RPMI7951 (cell line): ENCODE measurements at places on chromosomes 12 and 14. TPM values are rescaled to one million over a fixed set of nuclear protein-coding genes. Genes with fewer than 3 reads are reported as not detected.

GRCh38 chr12:99436584-99436983, 211.0 kb upstream of the GARIN6 start:
- DNase-seq = no peak

DNA sequence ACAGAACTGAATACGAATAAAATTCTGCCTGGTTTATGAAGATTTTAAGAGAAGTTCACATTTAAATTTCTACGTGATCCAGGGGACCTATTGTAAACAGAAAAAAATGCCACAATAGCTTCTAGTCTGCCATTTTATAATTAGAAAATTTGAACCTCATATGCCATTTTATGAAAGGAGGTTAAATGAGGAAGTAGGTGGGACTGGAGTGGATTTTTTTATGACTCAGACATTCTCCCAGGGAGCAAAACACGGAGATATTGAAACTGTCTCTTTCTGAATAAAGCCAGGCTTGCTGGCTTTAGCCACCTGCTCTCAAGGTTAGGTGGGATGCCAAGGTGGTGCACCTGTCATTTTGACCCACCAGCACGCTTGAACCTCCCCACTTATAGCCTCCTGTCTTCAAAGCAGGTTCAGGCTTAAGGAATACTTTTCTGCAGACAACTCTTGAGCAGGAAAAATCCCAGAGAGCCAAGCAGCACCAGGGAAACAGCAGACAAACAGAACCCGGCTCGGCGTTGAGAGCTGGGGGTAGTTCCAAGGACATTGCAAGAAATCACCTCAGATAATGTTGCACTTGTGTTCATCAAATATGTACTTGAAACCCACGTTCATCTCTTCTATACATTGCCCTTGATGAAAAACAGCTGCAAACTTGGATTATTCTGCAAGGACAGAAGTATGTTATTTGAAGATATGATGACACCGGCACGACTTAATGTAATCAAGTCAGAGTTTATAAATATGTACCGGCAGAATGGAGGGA, 203.7 kb downstream of the PPM1H start:
- peak; percentile 75 for DNase-seq

GRCh38 chr14:104689109-104689880, at the start of gene INF2:
Gene INF2, plus strand, starts transcription at chr14:104689618. Its CDS starts 11,748 bp downstream, at chr14:104701366.
- DNase-seq = peak; percentile 63

- DNase-seq = no peak
Measured at GRCh38 chr12:90979019-90979418, 24.0 kb upstream of the CCER1 start.

DNA sequence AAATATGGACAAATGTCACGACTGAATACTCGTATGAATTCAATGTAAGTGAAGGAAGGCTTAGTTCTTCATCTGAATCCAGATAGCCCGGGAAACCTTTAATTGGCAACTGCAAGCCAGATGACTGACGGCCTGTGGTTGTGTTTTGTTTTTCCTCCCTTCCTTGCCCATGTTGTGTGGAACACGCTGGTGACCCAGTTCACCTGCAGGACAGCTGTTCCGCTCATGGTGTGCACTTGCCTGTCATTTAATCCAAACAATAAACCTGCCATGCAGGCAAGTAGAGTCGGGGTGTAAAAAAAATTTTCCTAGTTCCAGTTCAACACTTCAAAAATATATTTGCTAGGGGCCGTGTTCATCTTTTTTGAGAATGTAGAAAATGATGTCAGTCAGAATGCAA, 88.0 kb downstream of the TMEM132D start:
- no peak for DNase-seq

- DNase-seq = peak; percentile 35
Measured at GRCh38 chr14:69612014-69612782, 802 bp downstream of the SUSD6 start.

- DNase-seq = no peak
Measured at GRCh38 chr12:969821-970220, 20.3 kb upstream of the RAD52 start.

DNA sequence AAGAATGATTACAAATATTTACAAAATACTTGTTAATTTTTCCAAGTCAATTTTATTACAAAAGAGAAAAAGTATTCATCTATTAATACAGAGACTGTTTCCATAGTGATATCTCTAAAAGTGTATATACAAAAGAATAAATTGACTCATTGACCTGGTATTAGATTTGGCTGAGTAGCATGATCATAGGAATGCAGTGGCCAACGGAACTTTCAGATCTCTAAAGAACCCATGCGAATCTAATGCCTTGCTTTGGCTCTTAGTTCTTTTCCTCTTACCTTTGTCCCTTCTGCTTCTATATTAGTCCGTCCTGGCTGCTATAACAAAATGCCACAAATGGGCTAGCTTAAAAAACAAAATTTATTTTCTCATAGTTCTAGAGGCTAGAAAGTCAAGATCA, 717.8 kb downstream of the TMTC2 start:
- no peak for DNase-seq

GRCh38 chr12:79085106-79085682, 220.6 kb downstream of the SYT1 start:
- no peak for DNase-seq

- no peak for DNase-seq
Measured at GRCh38 chr12:41339784-41340183, 151.7 kb downstream of the PDZRN4 start.

GRCh38 chr12:22802883-22803630, 178.1 kb downstream of the ETNK1 start:
- no peak for DNase-seq

- no peak for DNase-seq
Measured at GRCh38 chr14:83096092-83096491, 1562.4 kb upstream of the SEL1L start.

DNA sequence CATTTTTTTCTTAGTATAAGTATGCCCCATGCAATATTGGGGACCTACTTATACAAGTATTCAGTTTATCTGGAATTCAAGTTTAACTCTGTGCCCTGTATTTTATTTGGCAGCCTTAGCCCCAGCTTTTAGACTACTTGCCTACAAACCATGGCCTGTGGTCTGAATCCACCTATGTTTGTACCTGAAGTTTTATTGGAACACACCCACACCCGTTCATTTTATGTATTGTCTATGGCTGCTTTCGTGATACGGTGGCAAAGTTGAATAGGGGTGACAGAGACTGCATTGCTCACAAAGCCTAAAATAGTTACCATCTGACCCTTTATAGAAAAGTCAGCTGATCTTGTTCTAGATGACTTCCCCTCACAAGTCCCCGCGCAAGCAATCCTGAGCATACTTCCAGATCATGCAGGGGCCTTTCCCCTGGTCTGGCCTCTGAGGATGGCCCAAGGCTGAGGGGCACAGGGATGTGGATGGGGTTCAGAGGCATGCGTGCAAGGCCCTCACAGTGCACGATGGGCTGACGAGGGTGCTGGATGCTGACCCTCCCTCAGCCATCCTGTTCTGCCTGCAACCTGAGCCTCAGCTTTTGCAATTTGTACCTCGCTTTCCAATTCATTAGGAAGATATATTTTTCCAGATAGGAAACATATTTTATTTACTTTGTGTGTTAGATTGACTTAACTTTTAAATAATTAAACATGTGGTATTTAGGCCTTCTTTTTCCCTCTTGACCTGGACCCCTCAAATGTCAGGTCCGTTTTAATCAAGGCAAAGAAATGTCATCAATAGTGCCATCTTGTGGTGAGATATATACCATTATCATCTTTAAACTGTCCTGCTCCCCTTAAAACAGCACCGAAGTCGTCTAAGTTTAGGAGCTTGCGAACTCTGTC, 527.3 kb upstream of the CCDC196 start:
- DNase-seq = peak; percentile 34

DNA sequence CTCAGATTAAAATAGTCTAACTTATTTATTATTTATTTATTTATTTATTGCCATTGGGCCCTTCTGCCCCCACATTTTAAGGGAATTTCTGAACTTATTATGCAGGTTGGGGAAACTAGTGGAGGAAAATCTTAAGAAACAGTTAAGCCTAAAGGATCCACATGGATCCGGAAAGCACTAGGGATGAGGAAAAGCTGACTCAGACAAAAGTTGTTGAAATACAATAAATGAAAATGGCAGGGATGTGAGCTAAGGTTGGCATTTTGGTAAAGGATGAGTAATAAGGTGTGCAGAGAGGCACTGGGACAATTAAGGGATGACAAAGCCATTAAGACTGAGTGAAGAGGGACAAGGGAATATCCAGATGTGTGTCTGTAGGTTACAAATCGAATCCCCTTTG, 20.7 kb upstream of the CSRP2 start:
- DNase-seq = no peak

DNA sequence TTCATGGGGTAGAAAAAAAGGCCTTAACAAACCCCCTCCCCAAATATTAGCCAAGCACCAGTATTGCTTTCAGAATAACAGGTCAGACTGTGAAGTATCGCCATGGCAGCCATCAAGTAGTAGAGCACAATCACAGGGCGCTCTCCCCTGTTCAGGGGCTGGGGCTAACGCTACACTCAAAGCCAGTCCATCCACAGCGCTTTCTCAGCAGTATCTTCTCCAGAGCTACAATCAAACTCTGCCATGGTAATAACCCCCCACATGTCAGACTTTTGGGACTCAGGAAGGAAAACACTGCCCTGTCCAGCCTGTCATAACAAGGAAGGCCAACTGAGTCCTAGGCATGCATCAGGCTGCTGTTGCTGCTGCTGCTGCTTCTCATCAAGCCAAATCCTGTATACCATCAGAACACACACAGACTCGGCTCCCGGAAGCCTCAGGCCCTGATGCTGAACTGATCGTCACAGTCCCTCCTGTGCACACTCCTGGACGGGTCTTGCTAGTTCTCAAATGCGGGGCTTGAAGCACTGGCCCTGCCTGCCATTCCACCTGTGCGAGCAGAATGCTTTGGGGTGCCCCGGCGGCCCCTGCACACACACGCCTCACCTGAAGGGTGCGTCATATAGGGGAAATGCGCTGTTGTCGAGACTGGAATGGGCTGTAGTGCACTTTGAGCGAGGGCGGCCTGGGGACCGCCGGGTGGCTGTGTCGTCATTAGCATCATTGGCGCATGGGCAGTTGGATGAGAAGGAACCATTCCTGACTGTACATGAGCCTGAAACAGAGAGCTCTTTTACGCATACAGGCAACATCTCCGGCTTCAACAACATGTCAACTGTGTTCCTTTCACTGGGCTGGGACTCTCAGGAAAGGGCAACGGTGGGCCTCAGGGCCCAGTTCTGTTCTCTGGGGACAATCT, 47.6 kb downstream of the SH2B3 start:
- no peak for DNase-seq

- DNase-seq = no peak
Measured at GRCh38 chr14:56153267-56153666, 35.1 kb downstream of the PELI2 start.

DNA sequence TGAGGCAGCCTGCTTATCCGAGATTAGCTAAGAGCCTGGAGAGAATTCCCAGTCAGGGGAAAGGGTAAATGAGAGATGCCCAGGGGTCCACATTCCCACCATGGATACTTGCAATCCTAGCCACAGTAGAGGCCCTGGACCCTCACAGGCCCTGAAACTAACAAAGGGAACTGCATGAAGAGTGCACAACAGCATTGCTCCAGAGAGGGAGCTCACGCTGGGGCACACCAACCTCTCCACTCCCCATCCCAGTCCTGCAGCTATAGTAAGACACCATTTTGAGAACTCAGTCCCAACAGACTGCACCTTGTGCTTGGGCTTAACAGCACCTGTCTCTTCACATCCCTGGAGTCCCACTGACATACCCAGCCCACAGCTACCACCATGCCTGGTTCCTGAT, 30.5 kb downstream of the CEP83 start:
- no peak for DNase-seq

DNA sequence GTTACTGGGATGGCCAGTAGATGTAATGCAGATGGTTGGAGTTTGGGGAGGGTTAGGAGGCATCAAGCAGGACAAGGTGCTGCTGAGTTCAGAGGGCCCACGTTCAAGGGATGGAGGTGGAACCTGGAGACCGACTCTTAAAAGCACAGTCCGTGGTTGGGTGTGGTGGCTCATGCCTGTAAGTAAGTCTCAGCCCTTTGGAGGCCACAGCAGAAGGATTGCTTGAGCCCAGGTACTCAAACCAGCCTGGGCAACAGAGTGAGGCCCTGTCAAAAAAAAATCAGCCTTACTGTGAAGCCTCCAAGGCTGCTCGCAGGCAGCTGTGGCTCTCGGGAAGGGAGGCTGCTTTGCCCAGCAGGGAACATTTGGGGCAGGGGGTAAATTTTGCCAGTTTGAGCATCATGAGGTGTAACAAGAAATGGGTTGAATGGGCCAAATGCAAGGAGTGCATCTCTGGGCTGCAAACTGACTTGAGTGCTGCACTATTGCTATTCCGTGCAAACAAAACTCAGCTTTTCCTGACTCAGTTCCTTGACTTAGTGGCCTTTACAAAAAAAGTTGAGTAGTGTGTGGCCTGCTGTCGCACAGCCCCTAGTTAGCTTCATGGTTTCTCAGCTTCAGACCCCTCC, 55.0 kb downstream of the ANAPC7 start:
- DNase-seq = no peak

DNA sequence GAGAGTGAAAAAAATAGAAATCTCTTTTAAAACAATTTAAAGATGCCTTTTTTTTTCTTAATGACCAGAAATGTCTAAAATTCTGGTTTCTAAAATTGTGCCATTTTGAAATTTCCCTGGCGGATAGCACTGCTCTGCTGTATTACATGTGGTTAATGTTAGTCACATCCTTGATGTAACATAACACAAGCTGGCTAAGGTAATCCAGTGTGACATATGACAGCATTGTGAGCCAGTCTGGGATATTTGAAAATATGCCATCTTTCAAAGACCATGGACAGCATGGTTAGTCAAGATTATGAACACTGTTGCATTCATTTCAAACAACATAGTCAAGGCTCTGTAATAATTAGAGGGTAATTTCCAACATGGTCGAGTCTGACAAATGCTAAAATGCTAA, 133.2 kb downstream of the ALX1 start:
- DNase-seq = no peak

- DNase-seq = no peak
Measured at GRCh38 chr12:106187842-106188241, 49.1 kb upstream of the NUAK1 start.

DNA sequence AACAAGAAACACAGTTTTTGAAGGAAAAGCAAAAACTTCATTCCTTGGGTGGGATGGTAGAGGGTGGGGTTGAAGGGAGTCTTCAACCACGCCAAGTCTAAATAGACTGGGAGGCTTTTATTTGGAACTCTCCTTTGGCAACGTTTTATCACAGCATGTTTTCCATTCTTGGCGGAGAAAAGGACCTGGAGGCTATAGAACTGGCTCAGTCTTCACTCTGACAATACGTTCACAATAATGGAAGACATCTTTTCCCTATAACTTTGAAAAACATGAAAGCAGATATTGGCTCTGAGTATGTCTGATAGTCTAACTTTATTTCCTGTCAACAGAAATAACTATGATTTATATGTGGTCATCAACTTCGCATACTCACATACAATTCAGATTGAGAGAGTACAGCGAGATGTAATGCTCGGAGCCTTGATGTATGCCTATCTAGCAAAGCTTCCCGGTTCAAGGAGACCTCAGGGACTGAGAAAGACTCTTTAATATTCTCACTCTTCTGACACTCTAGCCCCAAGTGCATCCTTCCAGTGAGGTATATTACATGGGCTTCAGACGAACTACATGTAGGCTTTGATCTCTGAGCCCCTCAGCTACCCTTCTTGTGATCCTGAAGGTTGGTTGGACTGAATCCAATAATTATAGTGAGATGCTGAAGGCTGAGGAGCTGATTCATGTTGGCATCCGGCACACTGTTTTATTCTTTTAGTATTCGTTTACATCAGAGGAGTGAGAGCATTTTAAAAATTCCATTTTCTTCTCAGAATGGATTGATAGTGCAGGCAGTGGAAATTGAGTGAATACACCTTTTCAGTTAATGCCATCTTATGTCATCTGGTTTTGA, 14.0 kb downstream of the TMEM30B start:
- DNase-seq = no peak

Gene MYF5
- total RNA-seq = not detected in 2 replicates

Gene AQP6
- 0.10 TPM in 1 of 2 replicates, not detected in the other for total RNA-seq

Gene PAX9
- total RNA-seq = not detected in 2 replicates

Gene EID3
- 0.68 and 0.72 TPM in 2 replicates for total RNA-seq
